ENCODE measurements at places on chromosomes 4 and X. TPM values are rescaled to one million over a fixed set of nuclear protein-coding genes. Genes with fewer than 3 reads are reported as not detected.

Gene TMEM164
- total RNA-seq, result 13.5 TPM

Gene ABCB7
- total RNA-seq, result 25.6 TPM

Gene TLR10
- total RNA-seq, result 2.5 TPM

Gene TSR2
- total RNA-seq, result 19.1 TPM

Gene JAKMIP1
- total RNA-seq, result 1.4 TPM

Gene SHROOM2
- under 0.01 TPM for total RNA-seq

Gene SLC10A6
- total RNA-seq, result not detected

Gene POU4F2
- not detected for total RNA-seq
